ENCODE measurements at places on chromosomes 1 and 21.

DNA sequence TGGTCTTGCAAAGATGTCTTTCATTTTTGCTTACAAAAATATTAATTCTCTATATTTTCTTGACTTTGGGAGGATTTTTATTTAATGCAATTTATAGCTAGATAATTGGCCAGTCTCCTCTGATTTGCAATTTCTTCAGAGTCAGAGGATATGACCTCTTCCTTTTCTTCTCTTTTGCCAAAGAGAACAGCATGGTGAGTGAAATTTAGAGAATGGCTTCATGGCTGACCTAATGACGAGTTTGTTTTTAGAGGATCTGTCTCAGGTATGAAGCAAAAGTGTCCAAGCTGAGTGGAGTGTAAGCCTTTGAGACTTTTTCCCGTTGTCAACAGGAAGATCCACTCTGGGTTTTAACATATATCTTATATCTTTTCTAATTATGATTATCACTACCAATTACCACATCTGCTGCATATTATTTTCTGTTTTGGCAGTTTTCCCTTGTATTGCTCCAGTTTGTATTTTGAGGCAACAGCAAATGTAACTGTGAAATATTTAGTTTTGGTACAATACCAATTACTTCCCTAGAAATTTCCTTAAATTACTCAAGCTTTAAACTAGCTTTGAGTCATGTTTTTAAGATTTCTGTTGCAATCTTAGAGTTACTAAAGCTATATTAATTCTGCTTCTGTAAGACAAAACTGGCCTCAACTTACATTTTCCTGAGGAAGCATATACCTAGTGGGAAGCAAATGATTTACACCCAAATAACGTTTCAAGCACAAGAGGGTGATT is 332.8 kb upstream of the ZRANB2 start:
- no peak for DNase-seq

DNA sequence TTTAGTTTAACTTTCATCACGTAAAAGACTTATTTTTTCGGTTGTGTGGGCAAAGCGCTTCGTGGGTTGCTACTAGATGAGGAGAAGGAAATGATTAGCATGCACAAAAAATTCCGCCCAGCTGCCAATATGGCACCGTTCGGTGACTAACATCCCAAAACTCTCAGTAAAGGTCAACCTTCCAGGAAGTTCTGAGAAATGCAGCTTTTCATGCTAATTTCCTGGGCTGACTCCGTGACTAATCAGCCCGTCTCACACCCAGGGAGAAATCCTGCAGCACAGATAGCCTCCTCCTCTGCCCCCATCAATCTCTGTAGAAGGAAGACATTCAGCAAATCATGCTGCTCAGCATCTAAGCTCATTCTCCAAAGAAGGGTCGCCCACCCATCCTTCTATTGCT is 34.1 kb downstream of the TMCO4 start:
- DNase-seq: no peak

- no peak for DNase-seq
These were observed 84.1 kb upstream of the ZNF326 start for GRCh38 chr1:89910780-89911179.

DNA sequence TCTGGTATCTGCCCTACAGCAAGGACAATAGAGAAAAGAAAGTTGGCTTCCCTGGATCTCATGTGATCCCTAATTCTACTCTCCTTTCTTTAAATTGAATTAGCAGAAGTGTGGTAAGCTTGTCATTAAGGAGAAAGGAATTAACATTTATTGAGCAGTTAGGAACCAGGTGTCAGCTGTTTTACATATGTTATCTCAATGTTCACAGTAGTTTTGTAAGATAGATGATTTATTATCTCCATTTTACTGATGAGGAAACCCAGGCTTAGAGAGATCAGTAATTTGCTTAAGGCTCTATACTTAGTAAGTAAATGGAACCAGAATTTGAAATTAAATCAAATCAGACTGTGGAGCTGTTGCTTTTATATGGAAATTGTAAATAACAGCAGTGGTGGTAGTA is 8.0 kb downstream of the XPR1 start:
- DNase-seq: no peak

GRCh38 chr1:28751315-28752060 is 14.7 kb downstream of the YTHDF2 start:
- no peak for DNase-seq

DNA sequence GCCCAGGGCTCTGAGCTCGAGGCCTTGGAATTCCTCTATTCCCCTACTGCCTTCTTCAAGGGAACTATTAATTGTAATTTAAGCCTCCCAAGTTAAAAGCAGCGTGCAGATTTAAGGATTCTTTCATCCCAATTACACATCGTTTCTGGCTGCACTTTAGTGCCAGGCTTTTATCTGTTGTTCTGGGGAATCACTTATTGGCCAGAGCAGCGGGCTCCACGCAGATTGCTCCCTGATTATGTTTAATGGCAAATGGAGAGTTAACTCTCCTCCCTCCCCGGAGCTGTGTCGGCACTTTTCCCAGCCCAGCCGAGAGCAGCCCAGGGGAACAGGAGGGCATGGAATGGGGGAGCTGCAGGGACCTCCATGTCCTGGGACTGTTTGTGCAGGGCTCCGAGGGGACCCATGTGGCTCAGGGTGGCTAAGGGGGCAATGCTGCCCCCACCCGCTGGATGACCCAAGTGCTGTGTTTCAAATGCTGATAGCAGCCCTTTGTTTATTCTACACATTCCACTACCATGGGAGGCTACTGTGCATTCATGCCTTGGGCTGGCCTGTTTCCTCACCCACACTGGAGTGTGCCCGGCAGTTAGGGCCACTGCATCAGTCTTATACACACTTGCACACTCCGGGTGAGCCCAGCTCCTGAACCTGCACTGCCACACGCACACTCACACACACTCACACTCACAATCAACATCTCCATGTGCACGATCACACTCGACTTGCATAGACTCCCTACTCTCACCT is 93.3 kb upstream of the POU3F1 start:
- DNase-seq: no peak

DNA sequence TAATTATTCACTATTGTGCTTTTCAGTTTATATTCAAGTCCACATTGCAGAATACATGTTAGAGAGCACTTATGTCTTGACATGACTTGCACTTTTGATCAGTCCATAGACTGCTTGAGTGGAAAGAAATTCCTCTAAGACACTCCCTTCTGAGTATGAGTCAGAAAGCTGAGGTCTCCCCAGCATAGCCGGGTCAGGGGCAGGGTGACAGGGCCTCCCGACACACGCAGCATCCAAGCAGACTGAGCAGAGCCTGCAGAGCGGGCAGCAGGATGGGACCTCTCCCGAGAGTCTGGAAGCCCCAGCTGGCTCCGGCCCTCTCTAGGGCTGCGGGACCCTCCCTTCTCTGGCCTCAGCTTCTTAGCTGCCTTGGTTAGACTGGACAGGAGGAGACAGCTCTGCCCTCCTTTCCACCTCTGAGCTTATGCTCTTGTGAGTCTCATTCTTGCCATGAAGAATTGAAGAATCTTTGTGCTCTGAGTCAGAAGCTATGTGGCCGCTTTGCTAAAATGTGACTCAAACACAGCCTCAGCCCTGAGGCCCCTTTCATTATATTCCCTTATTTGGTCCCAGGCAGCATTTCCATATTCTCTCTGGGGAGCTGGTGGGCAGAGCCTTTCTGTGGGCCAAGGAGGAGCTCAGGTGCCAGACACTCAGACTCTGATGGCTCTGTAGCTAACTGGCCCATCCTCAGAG is 11.2 kb upstream of the CAPN2 start:
- DNase-seq: no peak

- DNase-seq: no peak
These were observed 16.7 kb upstream of the ACBD3 start for GRCh38 chr1:226203240-226203639.

- no peak for DNase-seq
These were observed 28.5 kb downstream of the ETNK2 start for GRCh38 chr1:204123376-204123775.

GRCh38 chr1:236896716-236897115 is 101.6 kb downstream of the MTR start:
- no peak for DNase-seq

- no peak for DNase-seq
These were observed 42.8 kb downstream of the CNN3 start for GRCh38 chr1:94884106-94884505.

DNA sequence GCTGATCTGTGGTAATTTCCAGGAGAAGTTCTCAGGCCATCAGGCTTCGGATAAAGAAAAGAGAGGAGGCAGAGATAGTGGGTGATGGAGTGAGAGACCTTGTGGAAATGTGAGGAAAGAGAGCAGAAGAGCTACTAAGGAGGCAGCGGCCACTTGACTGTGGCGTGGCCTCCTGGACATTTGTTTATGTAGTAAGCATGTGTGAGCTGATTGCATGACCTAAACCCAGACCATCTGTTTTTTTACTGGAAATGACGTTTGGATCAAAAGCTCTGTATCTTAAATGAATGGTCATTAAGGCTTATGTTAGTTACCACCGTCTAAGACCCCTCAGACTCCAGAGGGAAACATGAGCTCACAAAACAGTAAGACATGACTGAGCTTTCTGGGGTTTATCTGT is 13.6 kb downstream of the ATP1B1 start:
- DNase-seq: no peak

Data from stimulated activated naive CD4-positive, alpha-beta T cell (primary cell).